ENCODE measurements at places on chromosomes 5 and 9. TPM values are rescaled to one million over a fixed set of nuclear protein-coding genes. Genes with fewer than 3 reads are reported as not detected.

Gene EGFLAM
- total RNA-seq, result 2.2 TPM

Gene NUDT12
- total RNA-seq, result 4.2 TPM

Gene ZFAND5
- 114 TPM for total RNA-seq

Gene PCDH1
- total RNA-seq, result 222 TPM

Gene FAM169A
- 0.45 TPM for total RNA-seq

Gene IL4
- total RNA-seq, result not detected

Gene NR4A3
- total RNA-seq, result 0.09 TPM

Gene C1QTNF3
- total RNA-seq, result 0.28 TPM

Gene PCAT7
- total RNA-seq, result not detected

Gene SEMA5A
- 12.7 TPM for total RNA-seq

Gene KCNV2
- total RNA-seq, result not detected

Gene KIF20A
- 24.5 TPM for total RNA-seq

Gene TPRN
- 5.6 TPM for total RNA-seq

Gene FAM78A
- 4.5 TPM for total RNA-seq

Gene ESM1
- 214 TPM for total RNA-seq

Gene TMEM215
- not detected for total RNA-seq

Gene NTNG2
- total RNA-seq, result 0.28 TPM

Gene CCDC192
- total RNA-seq, result not detected

Gene PTGES
- 0.09 TPM for total RNA-seq

Gene STPG3
- total RNA-seq, result not detected

Gene ARSK
- total RNA-seq, result 7.3 TPM

Gene PCDHB4
- total RNA-seq, result 0.09 TPM

Gene PIP5K1B
- under 0.01 TPM for total RNA-seq

Gene GFI1B
- total RNA-seq, result not detected

Gene OSMR
- total RNA-seq, result 9.7 TPM

Gene HMGCS1
- total RNA-seq, result 20.7 TPM

Gene SPINK6
- not detected for total RNA-seq
